ENCODE measurements at places on chromosomes 12 and 14.

DNA sequence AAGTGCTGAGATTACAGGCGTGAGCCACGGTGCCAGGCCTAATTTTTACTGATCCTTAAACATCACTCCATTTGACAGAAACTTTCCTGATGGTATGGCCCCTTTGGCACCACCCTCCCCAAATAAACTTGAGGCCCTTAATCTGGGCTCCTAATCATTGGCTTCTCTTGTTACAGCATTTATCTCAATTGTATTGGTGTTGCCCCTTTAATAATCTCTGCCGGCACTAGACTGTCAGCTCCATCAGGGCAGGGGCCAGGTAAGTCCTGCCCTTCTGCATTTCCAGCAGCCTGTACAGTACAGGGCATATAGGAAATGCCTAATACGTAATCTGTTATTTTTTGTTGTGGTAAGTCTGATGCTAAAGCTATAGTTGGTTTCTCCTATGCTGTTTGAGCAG, 1.2 kb upstream of the IFT81 start:
- DNase-seq, result no peak

GRCh38 chr14:88502740-88503139, 52.1 kb downstream of the PTPN21 start:
- DNase-seq, result no peak

DNA sequence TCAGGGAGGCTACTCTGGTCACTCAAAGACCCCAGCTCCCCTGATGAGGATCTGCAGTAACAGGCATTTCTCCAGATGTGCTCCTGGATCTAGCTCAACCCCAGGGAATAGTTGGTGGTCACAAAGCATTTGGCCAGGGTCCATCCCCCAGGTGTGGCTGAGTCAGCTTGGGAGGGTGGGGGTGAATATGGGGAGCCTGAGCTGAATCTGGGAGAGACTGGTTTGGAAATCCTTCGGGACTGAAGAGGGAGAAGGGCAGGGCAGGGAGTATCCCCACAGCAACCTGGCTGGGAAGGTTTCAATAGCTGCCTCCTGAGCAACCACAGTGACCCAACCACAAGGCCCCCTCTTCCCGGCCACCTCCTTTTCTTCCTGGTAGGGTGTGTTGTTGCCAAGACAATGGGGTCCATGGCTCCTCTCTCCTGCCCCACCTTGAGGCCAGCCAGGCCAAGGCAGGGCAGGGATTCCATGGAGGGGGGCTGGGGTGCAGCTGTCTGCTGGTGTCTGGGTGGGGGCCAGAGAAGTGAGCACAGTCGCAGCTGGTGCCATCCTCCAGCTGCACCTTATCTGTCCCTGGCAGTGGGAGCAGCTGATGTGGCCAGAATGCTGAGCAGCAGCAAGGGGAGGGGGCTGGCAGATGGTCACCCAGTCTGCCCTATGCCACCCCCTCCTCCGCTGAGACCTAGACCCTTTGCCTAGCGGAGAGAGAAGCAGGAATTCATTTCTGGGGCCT, 5.5 kb downstream of the ASIC1 start:
- no peak for DNase-seq

DNA sequence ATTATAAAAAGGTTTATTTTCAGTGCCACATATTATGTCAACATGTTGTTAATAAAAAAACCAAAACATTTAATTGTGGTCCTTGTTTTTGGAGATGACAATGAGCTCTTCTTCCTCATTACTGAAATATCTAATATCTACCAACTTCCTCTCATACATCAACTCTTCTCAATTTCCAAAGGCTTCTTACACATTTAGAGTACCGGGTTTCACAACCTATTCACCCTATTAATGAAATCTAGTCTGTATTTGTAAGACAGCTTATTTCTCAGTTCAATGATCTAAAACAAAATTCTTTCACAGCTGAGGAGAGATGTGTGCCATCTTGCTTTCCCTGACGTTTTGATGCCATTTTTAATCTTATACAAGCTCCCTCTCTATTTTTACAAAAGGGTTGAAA, 14.5 kb downstream of the NRDE2 start:
- no peak for DNase-seq

GRCh38 chr14:54815016-54815415, 87.6 kb downstream of the GCH1 start:
- no peak for DNase-seq

GRCh38 chr12:88945051-88945732, 364.9 kb upstream of the KITLG start:
- no peak for DNase-seq

DNA sequence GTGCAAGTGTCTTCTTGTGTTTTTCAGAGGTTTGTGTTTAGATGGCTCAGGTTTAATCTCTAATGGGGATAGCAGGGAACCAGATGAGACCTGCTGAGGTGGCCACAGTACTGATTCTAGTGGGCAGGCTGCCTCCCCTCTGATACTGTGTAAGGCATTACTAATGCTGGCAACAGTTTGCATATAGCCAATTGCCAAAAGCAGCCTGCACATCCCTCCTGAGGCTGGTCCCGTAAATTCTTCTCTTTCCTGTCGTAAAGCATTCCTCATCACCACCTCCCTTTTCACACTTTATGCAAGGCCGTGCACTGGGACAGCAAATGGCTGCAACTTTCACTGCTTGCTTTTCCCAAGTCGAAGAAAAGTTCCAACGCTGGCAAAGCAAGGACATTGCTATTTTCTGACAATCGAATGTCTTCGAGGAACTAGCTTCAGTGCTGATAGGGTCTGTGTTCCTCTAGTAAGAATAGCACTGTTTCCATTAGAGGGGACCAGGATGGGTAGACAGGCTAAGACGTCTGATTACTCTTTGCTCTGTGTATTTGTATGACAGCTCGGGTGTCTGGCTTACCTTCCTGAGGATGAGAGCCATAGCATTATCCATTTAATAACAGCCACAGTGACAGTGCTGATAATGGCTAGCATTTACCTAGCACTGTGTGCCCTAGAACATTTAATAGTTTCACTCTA, 178.2 kb upstream of the HIF1A start:
- DNase-seq, result no peak

GRCh38 chr12:46446645-46447044, 74.1 kb upstream of the SLC38A2 start:
- no peak for DNase-seq

DNA sequence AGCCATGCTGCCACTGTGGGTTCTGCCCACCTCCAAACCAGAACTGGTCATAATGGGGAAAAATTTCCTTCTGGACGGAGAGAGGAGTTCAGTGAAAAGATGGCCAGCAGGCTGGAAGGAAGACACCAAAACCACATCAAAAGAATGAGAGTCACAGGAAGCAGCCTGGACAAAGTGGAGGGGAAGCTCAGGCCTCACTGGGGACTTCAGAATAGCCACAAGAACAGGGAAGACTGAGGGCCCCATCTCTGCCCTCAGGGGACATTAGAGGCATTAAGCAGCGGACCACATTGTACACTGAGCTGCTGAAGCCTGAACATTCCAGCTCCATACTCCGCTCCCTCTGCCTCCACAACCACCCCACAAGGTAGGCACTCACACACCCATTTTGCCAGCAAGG, 119.6 kb upstream of the COCH start:
- DNase-seq, result no peak

DNA sequence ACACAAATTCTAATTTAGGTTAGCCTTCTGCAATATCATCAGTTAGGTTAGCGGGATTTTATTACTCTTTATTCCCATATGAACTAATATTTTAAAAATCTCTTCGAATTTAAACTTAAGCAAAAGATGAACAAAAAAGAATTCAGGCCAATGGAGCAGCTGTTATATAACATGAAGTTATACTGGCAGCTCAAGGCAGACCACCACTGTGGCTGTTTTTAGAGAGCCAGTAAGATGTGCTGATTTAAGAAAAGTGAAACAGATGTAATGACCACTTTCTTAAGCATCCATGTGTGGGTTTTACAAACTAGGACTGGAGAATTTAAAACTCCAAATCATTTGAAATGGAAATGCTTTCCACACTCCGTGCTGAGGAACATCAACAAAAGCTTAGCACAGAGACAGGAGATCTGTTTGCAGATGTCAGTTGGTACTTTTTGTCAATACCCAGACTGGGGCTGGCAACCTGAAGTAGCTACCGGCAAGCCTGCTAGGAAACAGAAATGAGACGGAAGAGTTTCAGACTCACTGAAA, 164.9 kb downstream of the TTC7B start:
- DNase-seq, result no peak

DNA sequence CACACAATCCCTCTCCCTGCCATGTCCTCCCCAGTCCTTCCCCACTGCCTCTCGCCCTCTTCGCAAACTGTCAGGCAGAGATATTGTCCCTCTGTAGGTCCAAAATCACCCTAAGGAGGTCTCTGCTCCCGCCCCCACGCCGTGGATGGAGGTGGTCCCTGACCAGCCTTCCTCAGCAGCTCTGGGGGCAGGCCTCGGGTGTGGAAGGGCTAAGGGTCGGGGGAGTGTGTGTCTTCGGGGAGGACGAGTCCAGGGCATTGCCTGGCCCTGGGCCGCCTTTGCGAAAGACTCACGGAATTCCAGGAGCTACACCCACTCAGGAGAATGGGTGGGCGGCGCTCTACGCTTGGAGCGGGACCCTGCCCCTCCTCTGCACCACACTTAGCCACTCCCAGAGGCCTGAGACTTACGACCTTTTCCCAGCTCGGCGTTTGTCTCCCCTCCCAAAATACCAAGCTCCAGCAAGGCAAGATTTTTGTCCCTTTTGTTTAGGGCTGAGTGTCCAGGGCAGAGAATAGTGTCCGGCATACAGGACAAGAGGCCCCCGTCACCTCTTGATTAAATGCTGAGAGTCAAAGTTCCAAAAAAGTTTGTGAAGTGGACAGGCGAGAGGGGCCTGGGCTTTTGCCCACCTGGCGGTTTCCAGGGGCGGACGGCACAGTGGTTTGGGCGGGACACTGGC, 881 bp downstream of the PYGL start:
- DNase-seq, result no peak

- DNase-seq, result no peak
Observed at GRCh38 chr12:52811191-52812072, 2.5 kb downstream of the KRT4 start.

DNA sequence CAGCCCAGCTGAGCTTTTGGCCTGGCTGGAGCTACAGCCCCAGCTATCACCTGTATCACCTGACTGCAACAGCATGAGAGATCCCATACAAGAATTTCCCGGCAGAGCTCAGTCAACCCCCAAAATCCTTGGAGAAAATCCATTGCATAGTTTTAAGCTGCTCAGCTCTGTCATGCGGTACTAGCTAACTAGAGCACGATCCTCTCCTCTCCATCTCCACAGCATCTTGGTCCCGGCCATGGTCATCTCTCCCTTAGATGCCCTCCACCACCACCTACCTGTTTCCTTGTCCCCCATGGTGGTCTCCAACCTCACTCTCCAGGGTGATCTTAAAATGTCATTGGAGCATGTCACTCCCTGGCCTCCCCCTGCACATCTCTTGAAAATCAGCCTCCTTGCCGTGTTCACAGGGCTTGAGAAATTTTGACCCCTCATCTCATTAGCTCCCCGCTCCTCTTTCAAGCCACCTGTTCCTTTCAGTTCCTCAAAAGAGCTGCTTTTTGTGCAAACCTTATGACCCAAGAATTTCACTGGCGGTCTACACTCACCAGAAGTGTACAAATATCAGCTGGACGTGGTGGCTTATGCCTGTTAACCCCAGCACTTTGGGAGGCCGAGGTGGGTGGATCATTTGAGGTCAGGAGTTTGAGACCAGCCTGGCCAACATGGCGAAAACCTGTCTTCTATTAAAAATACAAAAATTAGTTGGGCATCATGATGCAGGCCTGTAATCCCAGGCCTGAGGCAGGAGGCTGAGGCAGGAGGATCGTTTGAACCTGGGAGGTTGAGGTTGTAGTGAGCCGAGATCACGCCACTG, 8.1 kb upstream of the CLMN start:
- no peak for DNase-seq
